ENCODE measurements at places on chromosomes 7 and 10.

GRCh38 chr10:62237966-62238365 is 30.7 kb downstream of the RTKN2 start:
- no peak for DNase-seq

- no peak for DNase-seq
Observed at GRCh38 chr7:139844779-139845442, 15.8 kb downstream of the TBXAS1 start.

- DNase-seq = no peak
Observed at GRCh38 chr7:85489498-85489897, 302.6 kb upstream of the SEMA3D start.

DNA sequence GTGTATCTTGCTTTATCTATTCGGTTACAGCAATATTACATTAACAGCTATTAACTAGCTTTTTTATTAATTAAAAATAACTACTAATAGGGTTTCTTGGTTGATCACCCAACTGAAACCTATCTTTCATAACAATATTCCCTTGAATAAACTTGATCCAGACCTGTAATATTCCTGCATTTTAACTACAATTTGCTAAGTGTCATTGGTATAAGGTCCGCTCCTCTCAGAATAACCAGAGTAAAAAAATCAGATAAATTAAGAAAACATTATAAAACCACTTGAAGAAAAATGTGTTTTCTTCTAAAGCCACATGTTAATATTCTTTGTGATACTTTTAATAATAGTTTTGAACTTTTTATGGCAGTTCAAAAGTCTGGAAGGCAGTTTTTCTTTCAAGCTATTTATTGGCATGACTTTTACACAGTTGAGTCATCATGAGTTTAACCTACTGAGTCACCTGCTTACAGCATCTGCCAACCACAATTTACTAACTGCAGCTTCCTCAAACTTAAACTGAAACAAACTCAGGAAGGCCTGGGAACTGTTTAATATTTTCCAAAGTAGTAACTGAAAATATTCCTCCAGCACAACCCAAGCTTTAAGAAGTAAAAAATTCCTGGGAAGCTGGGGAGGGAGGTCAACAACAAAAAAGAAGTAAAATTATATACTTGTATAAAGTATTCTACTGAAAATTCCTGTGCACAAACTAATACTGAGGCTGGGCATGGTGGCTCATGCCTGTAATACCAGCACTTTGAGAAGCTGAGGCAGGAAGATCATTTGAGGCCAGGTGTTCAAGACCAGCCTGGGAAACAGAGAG is 103.2 kb downstream of the NRBF2 start:
- no peak for DNase-seq

- no peak for DNase-seq
Observed at GRCh38 chr7:130721486-130722277, 12.3 kb downstream of the KLF14 start.

DNA sequence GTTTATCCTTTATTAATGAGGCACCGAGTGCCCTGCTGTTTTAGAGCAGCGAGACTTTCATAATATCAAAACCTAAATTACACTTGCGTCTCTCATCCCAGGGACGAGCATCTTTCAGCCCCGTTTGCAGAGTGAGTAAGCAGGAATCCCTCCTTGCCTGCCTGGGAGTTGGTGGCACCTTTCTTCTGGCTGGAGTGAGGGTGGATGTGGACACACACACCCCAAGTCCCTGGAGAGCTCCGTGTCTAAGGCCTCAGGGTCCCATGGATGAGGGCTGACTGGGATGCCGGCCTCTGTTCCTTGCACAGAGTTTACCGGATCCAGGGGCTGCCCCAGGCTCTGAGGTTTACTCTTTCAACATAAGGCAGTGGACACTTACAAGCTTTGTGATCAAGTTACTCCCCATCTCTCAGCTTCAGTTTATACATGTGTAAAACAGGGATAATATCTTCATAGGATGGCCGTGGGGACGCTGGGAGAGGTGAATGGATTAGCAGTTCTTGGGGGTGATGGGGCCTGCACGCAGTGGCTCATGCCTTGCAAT is 24.5 kb downstream of the POLL start:
- DNase-seq = no peak

GRCh38 chr7:102431617-102432298 is 1.6 kb upstream of the ORAI2 start:
- DNase-seq = peak; percentile 46

All from stimulated activated CD4-positive, alpha-beta T cell treated with anti-CD3 and anti-CD28 coated beads, Interleukin-12 subunit alpha, Interleukin-12 subunit beta, amount 100 ng/mL, for 4 hours (primary cell).